WERI-Rb-1 (cell line): ENCODE measurements at places on chromosomes 16 and 17.

DNA sequence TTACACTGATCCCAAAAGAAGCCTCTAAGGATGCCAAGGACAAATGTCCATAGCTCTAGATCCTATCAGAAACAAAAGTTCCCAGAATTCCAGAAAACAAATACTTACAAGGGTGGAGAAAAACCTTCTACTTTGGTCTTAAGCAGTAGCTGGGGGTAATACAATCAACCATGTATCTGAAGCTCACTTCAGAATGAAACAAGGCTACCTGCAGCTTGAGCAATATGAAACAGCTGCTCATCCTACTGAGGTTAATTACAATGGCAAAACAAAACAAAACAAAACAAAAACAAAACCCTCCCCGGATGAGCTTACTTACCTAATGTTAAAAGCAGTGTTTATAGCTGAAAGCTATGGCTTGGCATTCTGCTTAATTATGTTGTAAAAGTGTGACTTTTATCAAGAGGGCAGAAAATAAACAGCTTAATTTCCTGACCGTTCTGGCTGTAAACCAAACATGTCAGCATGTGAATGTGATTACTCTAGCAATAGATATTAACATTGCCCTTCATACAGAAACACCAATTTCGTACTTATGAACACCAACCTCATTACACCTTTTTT, 10.5 kb downstream of the PDZD9 start:
- no peak for DNase-seq

DNA sequence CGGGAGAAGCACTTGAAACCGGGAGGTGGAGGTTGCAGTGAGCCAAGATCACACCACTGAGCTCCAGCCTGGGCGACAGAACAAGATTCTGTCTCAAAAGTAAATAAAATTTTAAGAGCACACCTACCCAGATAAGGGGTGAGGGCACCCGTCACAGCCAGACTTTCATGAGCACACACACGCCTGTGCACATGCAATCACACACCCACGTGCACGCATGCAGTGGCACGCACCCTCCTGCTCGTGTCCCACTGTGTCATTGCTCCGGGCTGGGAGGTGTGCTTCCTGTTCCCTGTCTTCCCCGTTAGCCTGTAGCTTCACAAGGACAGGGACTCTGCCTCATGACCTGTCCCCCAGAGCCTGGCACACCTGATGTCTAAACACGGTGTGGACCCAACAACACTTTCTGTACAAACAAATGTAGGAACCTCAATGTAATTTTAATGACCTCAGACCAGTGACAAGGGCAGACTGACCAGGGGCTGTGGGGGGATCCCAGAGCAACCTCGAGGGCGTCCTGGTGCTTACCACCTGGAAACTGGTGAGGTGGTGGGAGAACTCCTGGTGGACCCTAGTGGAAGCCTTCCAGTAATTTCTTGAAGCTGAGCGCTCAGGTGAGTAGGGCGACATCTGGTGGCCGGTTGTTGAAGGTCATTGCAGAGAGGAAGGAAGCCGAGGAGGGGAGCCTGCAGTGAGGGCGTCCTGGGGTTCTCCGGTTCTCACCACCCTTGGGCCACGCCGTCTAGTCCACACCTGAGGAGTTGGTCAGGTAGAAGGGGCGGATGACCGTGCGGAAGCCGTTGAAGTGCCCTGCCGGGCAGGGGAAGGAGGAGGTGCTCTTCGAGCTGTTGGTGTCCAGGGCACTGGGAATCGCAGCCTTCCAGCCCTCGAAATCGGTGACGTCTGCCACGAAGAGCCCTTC, 8.6 kb downstream of the LGALS3BP start:
- peak; percentile 91 for DNase-seq

DNA sequence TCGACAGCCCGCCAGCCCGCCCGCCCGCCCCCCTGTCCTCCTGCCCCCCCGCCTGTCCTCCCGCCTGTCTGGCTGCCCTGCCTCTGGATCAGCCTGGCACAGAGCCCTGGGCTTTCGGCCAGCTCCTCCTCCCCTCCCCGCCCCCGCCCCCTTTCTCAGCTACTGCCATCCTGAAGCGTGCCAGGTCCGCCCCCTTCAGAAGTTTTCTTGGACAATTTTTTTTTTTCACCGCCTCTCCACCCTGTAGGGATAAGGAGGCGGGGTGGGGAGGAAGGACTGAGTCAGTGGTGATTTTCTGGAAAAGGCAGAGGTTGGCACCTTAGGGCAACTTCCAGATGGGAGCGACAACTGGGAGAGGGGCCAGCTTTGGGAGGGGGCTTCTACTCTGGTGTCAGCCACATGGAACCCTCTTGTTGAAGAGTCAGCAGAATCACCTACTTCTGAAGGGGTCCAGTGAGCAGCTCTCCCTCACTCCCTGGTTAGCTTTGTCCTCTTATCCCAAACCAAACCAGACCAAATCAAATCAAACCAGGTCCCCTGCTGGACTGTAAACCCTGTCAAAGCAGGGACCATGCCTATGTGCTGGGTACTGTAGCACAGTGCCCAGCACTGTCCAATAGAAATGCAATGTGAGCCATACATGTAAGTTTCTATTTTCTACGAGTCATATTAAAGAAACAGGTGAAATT, 19.7 kb downstream of the IGF2BP1 start:
- DNase-seq: no peak

- no peak for DNase-seq
These were observed 7.0 kb upstream of the MILR1 start for GRCh38 chr17:64441772-64442540.

- no peak for DNase-seq
These were observed 361 bp downstream of the UQCRC2 start for GRCh38 chr16:21953541-21953902.

DNA sequence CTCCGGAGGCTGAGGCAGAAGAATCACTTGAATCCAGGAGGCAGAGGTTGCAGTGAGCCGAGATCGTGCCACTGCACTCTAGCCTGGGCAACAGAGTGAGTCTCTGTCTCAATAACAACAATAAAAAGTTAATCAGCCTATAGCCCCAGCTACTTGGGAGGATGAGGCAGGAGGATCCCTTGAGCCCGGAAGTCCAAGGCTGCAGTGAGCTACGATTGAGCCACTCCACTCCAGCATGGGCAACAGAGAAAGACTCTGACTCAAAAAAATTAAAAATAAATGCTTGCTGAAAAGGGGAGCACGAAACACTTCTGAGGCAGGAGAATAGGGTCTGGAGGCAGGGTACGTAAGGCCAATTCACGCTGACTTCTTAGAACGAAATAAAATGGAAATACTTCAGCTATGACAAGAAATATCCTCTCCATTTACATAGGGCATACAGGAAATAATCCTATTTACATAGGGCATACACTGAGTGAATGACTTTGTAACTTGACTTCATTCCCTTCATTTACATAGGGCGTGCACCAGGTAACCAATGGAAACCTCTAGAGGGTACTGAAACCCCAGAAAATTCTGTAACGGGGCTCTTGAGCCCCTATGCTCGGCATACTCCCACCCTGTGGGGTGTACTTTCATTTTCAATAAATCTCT, 3.2 kb upstream of the PRPSAP1 start:
- no peak for DNase-seq

- no peak for DNase-seq
These were observed 17.3 kb downstream of the SOCS3 start for GRCh38 chr17:78342449-78343186.

GRCh38 chr16:81913222-81913621, 98.0 kb downstream of the SDR42E1 start:
- DNase-seq: no peak

DNA sequence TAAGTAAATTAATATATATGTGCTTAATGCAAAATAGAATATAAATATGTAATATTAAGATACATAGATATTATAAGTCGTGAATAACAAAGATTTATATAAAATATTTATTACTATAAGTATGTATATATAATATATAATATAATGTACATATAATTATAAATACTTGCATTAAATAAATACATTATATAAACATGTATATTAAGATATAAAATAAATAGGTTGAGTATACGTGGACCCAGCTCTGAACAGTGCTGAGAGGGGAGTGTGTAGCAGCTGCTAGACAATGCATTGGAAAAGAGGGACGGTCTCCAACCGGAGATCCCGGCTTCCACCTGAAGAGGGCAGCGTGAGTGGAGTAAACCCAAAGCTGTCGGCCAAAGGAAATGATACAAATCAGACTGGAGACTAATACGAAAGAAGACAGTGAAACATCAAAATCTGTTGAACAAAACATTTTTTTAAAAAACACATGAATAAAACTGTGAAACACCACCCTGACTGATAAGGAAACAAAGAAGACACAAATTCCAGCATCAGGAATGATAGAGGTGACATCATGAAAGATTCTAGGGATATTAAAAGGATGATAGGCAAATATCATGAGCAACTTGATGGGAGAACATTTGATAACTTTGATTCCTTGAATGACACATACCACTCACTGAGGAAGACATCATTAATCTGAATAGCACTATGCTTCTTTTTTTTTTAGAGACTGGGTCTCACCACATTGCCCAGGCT, 125.4 kb upstream of the CHMP6 start:
- DNase-seq: peak; percentile 87

DNA sequence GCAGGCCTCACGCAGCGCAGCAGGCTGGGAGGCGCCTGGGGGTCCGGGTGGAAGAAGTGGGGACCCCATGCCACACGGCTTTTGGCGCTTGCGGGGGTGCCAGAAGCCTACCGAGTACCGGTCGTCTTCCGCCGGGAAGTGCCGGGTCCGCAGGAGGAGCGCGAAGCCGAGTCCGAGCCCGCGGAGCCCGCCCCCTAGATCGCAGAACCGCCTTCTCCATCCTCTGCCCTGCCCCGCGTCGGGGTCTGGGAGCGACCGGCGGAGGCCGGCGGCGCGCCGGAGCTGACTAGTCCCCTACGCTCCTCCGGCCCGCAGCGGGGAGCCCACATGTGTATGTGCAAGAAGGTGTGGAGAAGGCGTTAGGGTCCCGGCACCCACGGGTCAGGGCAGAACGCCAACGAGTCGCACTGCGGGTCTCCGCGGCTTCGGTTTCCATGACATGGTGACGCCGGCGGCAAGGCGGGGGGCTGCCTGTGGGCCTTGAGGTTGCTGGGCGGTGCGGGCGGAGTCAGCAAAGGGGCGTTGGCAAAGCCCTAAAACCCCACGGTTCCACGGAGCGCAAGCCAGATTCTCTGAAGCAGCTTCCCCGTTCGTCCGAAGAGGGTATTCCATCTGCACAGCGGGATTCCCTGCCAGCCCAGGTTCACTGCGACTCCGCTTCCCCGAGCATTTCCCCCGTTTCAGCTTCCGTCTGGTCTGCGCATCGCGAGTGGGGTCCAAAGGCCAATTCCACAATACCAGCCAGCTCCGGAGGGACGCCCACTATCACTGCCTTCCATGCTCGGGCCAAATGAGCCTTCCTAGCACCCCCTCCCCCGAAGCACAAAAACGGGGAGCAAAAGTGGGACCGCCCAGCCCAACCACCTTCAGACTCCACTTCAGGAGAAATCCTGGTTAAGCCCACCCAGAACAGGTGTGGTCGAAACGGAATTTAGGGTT, 2.3 kb upstream of the LHX1 start:
- no peak for DNase-seq

DNA sequence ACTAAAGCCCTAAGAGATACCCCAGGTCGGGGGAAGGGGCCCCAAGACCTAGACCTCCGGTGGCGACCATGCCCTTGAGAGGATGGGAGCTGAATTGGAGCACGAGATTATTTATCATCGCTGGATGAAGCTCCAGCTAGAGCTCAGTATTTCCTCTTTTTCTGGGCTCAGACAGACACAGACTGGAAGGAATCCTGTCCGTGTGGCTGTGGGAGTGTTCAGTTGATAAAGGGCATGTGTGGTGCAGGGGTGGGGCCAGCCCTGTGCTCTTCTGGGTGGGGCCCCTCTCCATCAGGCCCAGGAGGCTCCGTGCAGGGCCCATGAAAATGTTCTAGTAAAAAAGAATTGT, 6.3 kb upstream of the CBX4 start:
- peak; percentile 54 for DNase-seq

DNA sequence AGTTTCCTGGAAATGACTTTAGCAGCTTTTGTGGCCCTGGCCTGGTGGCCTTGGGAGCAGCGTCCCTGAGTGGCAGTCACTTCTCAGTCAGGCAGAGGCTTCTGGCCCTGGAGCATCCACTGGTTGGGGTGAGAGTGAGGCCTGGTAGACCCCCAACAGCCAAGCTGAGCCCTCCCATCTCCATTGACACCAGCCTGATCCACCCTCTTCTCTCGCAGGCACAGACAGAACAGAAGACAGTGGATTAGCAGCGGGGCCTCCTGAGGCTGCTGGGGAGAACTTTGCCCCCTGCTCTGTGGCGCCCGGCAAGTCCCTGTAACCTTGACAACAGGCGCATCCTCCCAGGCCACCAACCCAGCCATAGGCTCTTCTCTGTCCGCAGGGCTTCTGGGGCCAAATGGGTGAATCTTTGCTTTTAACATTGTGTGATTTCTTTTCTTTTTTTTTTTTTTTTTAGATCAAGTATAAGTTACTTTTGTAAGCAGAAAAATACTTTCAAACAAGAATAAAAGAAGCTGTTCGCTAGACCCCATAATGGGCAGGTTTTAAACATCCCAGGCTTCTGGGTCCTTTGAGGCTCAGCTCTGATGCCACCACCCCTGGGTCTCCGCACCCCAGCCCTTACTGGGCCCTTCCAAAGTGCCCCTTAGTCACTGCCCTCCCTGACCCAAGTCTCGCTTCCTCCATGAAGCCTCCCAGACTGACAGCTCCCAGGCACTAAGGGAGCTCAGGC, 12.7 kb upstream of the FLYWCH1 start:
- DNase-seq: no peak

GRCh38 chr16:15592324-15592723, 50.6 kb downstream of the MARF1 start:
- DNase-seq: no peak

- DNase-seq: no peak
These were observed 9.2 kb downstream of the UBFD1 start for GRCh38 chr16:23566724-23567123.

- no peak for DNase-seq
These were observed 291.2 kb upstream of the MON1B start for GRCh38 chr16:76899767-76900166.

- DNase-seq: no peak
These were observed 86.5 kb downstream of the ENGASE start for GRCh38 chr17:79160980-79161636.

DNA sequence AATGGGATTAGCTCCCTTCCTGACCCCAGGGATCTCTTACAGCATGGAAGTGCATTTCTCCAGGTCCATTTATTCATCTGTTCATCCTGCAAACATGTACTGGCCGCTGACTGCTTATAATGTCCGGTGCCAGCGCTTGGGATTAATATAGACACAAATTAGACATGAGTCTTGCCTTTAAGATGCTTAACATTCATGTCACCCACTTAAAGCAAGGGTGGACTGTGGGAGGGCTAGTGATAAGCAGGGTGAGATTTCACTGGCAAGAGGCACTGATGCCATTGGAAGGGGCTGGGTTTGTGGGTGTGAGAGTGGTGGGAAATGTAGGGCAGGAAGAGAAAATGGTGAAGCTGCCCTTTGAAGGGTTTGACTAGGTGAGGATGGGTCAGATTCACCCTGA, 92.2 kb upstream of the MPHOSPH6 start:
- DNase-seq: no peak

GRCh38 chr17:51740531-51740930, 418.0 kb downstream of the CA10 start:
- DNase-seq: no peak
